ENCODE measurements at places on chromosomes 4 and X.

DNA sequence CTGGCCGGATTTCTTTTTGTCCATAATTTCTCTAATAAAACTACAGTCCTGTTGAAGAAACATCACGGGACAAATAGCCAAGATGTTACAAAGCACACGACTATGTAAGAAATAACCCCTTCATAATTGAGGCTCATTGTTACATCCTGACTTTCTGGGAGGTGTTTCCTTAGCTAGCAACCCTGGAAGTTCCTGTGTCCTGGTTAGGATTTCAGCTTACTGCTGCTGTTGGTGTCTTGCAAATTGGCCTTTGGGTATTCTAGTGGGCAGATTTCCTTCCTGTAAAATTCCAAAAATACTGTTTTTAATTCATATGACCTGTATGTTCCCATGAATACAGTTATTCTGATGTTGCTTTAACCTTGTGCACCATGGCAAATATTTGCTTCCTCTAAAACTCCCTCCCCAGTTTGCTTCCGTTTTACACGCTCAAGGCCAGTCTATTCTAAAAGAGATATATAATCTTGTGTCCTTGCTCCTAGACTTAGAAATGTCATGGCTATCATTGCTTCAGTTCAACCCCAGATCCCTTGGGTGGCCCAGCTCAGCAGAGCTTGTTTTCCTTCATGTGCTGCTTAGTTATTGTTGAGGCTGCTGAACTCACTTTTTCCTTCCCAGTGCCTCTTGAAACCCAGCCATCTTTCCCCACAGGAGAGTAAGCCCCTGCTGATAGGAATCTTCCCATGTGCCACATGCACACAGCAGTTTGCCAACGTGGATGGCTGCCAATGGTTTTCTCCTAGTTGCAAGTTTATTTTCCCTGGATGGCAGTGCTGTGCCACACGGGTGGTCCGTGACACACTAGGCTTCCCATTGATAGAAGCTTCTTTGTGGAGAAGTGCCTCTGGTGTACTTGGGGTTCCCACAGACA lies 75.8 kb downstream of the TSPAN7 start:
- DNase-seq: no peak

GRCh38 chr4:125091101-125091500 lies 223.7 kb upstream of the FAT4 start:
- DNase-seq: no peak

- no peak for DNase-seq
Observed at GRCh38 chrX:43679778-43680177, 23.7 kb downstream of the MAOA start.

DNA sequence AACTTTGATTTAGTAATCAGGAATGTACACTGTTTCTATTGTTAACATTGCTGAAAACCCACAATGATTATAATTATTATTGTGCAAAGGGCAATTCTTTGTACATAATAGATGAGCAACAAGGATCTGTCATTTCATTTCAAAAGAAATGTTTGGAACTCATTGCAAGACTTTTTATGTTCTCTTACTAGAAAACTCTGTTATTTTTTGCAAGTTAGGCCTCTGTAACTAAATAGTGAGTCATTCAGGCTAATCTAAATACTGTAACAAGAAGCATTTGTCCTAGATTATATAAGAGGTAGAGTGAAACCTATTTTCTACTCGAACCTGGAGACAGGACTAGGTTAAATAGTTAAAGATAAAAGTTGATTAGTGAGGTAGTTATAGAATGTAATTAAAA lies 93.2 kb upstream of the FAM47B start:
- no peak for DNase-seq

GRCh38 chr4:56768316-56768715 lies 53.2 kb downstream of the SPINK2 start:
- no peak for DNase-seq

GRCh38 chrX:129721870-129722269 lies 16.9 kb upstream of the XPNPEP2 start:
- DNase-seq: peak; percentile 38

- no peak for DNase-seq
Observed at GRCh38 chr4:70895811-70896491, 6.2 kb upstream of the MOB1B start.

GRCh38 chr4:34800953-34801352 lies 1443.4 kb downstream of the ARAP2 start:
- no peak for DNase-seq

DNA sequence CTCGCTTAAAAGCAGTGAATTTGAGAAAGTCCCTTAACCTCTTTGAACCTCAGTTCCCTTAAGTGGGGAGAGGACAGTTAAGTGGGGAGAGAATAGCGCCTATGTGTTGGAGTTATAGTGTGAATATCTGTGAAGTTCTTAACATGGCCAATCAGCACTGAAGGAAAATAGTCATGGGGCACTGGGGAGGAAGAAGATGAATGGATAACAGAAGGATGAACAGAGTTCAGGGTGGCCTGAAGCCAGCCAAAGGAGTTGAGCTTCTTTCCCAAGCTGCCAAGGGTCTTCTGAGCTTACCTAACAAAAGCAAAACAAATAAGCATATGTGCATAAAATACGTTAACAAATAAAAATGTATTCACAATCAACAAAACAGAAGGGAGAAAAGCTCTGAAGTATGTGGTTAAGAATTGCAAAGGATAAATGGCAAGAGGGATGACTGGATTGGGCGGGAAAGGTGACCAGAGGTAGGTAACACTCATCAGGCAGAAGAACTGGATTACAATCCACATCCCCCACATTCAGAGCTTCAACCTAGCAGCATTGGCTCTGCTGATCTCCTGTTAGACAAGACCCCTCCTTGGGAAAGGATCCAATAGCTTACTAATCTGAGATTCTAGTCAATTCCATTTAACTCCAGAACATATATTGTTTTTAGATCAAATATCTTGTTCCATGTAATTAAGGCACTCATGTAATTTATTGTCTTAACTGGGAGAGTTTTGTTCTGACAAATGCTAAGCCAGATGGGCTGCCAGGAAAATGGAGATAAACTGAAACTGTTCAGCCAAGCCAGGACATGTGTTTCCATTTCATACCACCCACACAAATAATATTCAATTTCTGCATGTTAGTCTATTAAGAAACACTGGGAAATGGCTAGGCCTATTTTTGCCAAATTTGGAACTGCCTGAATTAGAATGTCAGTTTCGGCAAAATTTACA lies 221.2 kb downstream of the LDB2 start:
- DNase-seq: no peak

- DNase-seq: no peak
Observed at GRCh38 chrX:46873746-46874145, 36.9 kb downstream of the RP2 start.

- no peak for DNase-seq
Observed at GRCh38 chr4:105058177-105058812, 88.4 kb upstream of the TET2 start.

All from CD4-positive, alpha-beta T cell treated with Interferon alpha-2 for 1 hour (primary cell).